ENCODE measurements at places on chromosomes 6 and 20. TPM values are rescaled to one million over a fixed set of nuclear protein-coding genes. Genes with fewer than 3 reads are reported as not detected.

Gene PSORS1C2
- total RNA-seq, result not detected

Gene MEP1A
- total RNA-seq, result not detected

Gene OR2B6
- total RNA-seq, result not detected

Gene C20orf141
- not detected for total RNA-seq

Gene DEFB121
- not detected for total RNA-seq

Gene SCRT2
- total RNA-seq, result not detected
